Lung (tissue), 17 donors: ENCODE measurements at places on chromosomes 12 and 14. TPM values are rescaled to one million over a fixed set of nuclear protein-coding genes. Genes with fewer than 3 reads are reported as not detected.

Gene PLEKHH1
- 9.3 TPM for total RNA-seq

Gene C14orf132
- 49.3 TPM for total RNA-seq

Gene SSPN
- total RNA-seq: 10.9 TPM

DNA sequence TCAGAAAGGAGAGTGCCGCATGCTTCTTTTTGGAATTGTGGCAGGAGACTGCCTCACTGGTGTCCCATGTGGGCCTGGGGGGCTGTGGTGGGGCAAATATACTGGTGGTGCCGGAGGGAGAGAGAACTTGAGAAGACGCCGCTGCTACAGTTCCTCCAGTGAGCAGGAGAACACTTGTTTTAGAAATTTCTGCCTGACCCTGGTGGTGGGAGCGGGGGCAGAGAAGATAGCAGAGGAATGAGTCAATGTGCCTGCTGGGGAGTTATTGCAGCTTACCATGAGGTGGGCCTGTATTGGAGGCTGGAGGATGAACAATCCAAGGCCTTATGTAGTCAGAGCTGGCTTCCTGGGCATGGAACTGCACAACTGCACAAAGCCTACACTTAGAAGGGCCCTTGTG lies 211.8 kb downstream of the SNAPC1 start:
- DNase-seq: no peak

GRCh38 chr12:101775816-101776215 lies 36.6 kb upstream of the SYCP3 start:
- DNase-seq: no peak

- no peak for DNase-seq
These were observed 821.7 kb downstream of the TMEM121 start for GRCh38 chr14:106347890-106348755.
